ENCODE measurements at places on chromosomes 1 and 21. TPM values are rescaled to one million over a fixed set of nuclear protein-coding genes. Genes with fewer than 3 reads are reported as not detected.
A peak's percentile ranks its signal among the peaks of the same experiment; 100 is the strongest.

DNA sequence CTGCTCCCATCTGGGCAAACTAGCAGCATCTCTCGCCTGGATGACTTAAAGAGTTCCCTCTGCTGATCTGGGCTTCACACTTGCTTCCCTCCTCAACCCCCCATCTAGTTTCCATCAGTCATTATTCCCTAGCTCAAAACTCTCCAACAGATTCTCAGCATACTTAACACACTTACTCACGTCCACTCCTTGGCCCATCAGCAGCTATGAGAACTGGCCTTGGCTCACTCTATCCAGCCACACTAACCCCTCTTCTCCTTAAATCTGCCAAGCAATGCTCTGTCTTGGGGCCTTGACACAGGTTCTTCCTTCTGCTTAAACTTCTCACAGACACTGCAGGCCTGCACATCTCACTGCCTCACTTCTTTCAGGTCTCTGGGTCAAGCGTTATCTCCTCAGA lies 41.6 kb downstream of the GNG12 start:
- DNase-seq, result no peak

DNA sequence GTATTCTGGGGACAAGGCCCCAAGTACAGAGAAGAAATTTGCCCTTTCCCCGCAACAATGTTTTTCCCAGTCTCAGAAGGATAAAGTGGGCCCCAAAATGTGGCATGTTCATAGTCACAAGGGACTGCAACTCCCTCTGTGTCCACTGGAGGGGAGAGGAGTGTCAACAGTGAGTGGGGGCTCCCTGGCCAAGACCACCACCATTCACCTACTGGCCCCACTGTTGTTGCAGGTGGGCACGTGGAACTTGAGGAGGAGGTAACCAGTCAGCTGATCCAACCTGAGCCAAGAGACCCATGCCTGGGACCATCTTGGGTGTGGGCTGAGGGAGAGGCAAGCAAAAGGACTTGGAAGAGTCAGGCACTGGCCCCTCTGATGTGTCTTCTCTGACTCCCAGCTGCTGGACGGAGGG lies 777 bp downstream of the NUDT17 start:
- DNase-seq, result no peak

DNA sequence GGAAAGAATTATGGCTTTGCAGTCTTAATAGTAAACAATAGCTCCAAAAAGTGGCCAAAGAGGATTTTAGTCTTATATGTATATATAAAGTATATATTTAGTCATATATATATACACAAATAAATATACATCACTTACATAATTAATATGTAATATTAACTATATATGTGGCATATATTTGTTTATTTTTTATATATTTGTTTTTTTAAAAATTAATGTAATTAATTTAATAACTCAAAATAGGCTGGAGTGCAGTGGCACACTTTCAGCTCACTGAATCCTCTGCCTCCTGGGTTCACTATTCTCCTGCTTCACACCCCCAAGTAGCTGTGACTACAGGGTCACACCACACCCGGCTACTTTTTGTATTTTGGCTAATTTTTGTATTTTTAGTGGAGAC lies 532.6 kb downstream of the KCNT2 start:
- DNase-seq, result no peak

DNA sequence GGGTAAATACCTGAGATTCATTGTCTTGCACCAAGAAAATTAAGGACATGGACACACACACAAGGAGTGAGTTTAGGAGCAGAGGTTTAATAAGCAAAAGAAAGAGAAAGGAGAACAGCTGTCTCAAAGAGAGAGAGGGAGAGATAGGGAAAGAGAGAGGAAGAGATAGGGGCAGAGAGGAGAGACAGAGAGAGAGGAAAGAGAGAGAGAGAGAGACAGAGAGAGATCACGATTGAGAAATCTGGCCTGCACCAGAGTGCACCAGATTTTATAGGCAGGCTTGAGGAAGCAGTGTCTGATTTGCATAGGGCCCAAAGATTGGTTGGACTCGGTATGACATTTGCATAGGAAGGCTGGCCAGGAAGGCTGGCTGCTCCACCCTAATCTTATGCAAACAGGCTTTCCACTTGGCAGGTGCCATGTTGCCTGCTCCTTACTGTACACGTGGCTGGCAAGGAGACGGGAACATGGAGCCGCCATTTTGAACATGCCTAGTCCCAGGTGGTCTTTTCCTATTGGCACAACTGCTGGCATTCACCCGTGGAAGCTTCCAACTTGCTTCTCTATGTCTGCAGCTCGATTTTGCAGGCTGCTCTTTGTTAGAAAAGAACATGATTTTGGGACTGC lies 419.9 kb downstream of the ZP4 start:
- no peak for DNase-seq

- no peak for DNase-seq
Observed at GRCh38 chr1:200867018-200867811, 5.6 kb upstream of the GPR25 start.

GRCh38 chr1:87403061-87403820 lies 74.6 kb downstream of the LMO4 start:
- DNase-seq, result no peak

GRCh38 chr1:232704694-232705680 lies 75.1 kb upstream of the SIPA1L2 start:
- peak; percentile 77 for DNase-seq

The ATP6V1G3 gene
- not detected for total RNA-seq

The PDE4B gene
- total RNA-seq, result 125 TPM

The TSHB gene
- not detected for total RNA-seq

The APP gene
- 1,162 TPM for total RNA-seq

The FCGR3A gene
- total RNA-seq, result 25.8 TPM
